Left hindlimb (tissue), 1 donor: ENCODE measurements at places on chromosomes 6 and 20.

DNA sequence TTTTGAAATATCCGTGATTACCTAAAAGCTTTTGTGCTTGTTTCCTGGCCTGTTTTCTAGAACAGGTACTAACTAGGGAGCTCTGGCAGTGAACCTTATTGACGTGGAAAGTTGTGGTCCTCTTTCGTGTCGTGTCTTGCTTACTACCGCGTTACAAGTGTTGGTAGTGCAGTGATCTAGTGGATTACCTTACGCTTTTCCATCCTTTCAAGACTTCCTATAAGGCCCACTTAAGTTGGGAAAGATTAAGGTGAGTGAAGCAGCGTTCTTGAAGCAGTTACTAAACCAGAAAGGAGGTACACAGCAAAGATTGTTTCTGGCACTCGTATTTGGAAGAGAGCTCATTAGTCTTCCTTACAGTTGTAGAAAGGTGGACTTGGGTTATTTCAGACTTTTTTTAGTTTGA is 1.9 kb downstream of the PNRC1 start:
- no peak for DNase-seq

- DNase-seq = no peak
Measured at GRCh38 chr6:165653196-165653595, 9.8 kb downstream of the PDE10A start.

GRCh38 chr6:131724114-131724513 is 13.3 kb upstream of the CTAGE9 start:
- no peak for DNase-seq

- DNase-seq = no peak
Measured at GRCh38 chr6:38968702-38969149, 79.9 kb upstream of the GLP1R start.

- DNase-seq = no peak
Measured at GRCh38 chr20:50550531-50550930, 40.3 kb downstream of the PTPN1 start.
